Activated T-cell treated with anti-CD3 and anti-CD28 coated beads for 1 hour (primary cell): ENCODE measurements at places on chromosomes 2 and 18.

DNA sequence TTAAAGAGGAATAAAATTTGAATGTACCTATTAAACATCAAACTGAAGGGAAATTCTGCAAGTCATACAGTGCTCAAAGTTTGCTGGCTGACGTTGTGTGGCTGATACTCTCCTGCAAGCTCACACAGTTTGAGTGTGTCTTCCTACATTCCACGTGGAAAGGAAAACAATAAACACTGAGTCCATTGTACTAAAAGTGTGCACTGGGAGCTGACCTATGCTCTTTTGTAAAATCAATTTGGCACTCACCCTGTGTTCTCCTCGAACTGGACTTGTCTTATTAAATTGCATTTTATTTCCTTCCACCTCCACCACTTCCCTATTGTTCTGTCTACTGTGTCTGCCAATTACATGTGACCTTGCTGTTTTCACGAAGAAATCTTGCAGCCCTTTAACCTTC lies 458.0 kb downstream of the CPS1 start:
- DNase-seq: no peak

- DNase-seq: no peak
Measured at GRCh38 chr2:169620509-169620908, 36.4 kb downstream of the PPIG start.

DNA sequence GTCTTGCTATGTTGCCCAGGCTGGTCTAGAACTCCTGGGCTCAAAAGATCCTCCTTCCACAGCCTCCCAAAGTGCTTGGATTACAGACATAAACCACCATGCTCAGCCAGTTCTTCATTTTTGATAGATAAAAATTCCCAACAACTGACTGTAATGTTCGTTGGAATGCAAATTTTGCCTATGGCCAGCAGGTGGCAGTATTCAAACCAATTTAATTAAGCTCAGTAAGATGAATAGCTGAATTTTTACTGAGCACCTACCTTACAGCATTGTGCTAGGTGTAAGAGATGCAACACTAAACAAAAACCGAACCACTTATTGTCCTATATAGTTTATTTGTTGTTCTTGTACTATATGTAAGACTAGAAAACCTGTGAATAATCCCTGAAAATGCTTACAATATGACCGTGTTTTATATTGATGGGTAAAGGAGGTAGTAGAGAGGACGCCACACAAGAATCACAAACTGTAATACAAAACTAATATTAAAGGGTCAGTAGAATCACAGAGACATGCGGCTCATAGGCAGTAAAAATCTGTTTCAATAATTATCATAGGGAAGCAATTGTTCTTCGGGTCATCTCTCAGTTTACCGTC lies 8.2 kb upstream of the TMEM182 start:
- DNase-seq: no peak

DNA sequence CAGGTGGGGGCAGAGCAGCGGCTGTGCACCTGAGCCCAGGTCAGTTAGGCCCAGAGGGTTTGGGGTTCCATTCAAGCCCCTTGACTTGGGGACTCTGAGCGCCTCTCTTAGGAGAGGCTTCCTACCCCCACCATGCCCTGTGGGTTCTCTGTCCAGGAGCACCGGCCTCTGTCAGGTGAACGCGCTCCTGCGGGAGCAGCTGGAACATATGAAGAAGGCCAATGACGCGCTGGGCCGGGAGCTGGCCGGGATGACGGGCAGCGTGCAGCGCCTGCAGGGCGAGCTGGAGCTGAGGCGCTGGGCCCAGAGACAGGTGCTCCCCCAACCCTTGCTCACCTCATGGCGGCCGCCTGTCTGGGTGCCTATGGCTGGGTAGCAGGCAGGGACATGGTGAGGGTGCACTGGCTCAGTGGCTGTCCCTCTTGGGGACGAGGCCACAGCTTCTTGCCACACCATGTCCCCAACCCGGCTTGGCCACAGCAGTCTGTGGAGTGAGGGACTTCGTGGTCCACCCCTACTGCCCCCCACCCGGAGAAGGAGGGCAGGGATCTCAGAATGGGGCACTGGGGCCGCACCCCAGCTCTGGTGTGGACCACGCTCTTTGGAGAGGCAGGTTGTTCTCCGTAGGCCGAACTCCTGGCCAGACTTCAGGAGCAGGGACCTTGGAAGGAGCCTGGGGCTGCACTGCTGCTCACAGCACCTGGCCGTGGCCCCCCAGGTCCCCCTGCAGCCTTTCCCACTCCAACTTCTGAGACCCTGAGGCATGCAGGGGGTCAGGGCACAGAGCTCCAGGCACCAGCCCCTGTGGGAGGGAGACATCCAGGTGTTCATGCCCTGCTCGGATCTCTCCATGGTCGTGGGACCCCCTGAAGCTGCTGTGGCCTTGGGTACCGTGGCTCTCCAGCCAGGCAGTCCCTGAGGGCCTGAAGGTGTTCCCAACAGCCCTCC lies 19.7 kb downstream of the CROCC2 start:
- no peak for DNase-seq

DNA sequence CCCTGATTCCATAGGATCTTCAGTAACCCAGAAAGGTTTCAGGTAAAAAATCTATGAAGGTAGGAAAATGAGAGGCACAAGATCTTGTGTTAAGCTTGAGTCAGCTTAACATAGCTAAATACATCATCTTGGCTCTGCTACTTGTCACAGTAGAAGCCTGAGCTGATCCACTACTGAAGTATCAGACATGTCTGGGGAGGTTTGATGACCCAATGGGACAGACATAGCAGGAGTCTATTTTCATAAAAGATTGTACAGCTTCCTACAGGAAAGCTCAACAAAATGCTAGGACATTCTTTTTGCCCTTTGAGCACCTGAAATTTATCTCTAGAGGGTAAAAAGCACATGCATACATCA lies 84.3 kb upstream of the FSHR start:
- no peak for DNase-seq

- DNase-seq: no peak
Measured at GRCh38 chr2:227862227-227862740, 9.1 kb upstream of the DAW1 start.

- DNase-seq: no peak
Measured at GRCh38 chr18:62144338-62144737, 42.5 kb downstream of the PIGN start.

GRCh38 chr2:49241501-49241900 lies 87.2 kb upstream of the FSHR start:
- no peak for DNase-seq

GRCh38 chr18:40375837-40376236 lies 1579.2 kb upstream of the PIK3C3 start:
- DNase-seq: no peak
